Spleen (tissue), 13 donors: ENCODE measurements at places on chromosomes 6 and 20. TPM values are rescaled to one million over a fixed set of nuclear protein-coding genes. Genes with fewer than 3 reads are reported as not detected.
A peak's percentile ranks its signal among the peaks of the same experiment; 100 is the strongest.

DNA sequence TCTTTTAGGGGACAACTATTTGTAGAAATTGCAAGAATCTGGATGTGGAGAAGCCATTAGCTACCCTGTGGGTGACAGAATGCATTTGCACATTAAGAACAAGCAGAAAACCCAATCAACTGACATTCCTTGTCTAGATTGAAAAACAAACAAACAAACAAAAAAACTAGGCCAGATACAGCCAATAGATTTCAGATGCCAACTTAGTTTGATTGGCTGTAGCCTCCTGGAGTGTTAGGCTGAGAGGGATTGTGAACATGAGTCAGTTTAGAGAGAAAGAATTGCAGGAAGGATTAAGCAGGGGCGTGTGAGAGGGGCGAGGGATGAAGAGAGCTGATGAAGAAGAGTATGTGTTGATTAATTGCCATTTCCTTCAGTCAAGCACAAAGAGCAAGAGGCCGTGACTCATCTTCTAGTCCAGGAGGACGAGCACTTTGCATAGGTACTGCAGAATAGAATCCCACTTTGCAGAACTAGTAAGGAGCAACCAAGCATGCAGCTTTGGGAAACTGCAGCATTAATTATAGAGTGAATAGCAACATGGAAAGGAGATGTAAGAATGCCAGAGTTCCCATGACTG, 188.0 kb upstream of the RAB32 start:
- no peak overlapping the region for H3K4me3 ChIP-seq
- H3K27me3 ChIP-seq: no peaks in the 10 kb centered on the region
- H3K27ac ChIP-seq: no peak overlapping the region
- no peaks in the 10 kb centered on the region for H3K36me3 ChIP-seq

SPAG4 gene
- total RNA-seq: 23.9 TPM

XKR7 gene
- total RNA-seq: 0.09 TPM

WFDC5 gene
- not detected for total RNA-seq

GRCh38 chr6:44131892-44132291, 4.5 kb downstream of the TMEM63B start:
- H3K36me3 ChIP-seq: peaks cover 5% of the 10 kb centered on the region
- H3K4me1 ChIP-seq: peaks cover 13% of the 10 kb centered on the region
- H3K27me3 ChIP-seq: no peaks in the 10 kb centered on the region
- H3K27ac ChIP-seq: no peak overlapping the region
- DNase-seq: peak; percentile 62

DNA sequence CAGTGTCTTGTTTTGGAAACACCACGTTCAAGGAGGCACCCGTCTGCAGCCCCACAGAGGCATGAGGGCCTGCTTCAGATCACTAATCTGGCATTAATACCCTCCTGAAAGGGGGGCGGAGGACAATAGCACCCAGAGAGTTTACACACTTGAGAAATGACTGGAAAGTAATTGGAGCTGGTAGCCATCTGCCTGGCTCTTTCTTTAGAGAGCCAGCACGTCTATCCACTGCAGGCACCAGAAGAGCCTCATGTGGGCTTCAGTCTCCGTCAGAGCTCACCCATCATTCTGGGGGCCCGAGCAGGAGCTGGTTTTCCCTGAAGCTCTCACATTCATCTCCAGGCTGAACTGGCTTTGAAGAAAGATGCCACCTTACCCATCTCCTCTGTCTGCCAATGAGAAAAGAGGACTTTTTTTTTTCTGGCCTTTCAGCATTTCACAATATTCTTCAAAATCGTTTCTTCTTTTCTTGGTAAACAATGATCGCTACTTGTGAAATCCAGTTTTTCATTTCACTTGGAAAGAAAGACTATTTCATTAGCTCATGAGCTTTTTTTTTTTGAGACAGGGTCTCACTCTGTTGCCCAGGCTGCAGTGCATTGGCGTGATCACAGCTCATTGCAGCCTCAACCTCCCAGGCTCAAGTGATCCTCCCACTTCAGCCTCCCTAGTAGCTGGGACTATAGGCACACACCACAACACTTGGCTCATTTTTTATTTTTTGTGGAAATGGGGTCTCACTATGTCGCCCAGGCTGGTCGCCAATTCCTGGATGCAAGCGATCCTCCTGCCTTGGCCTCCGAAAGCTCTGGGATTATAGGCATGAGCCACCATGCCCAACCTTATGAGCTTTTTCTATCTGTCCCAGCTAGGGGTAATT, 124.7 kb upstream of the ZNF217 start:
- no peaks in the 10 kb centered on the region for H3K36me3 ChIP-seq
- no peak overlapping the region for H3K4me3 ChIP-seq
- H3K4me1 ChIP-seq: peaks cover 9% of the 10 kb centered on the region
- no peak for DNase-seq
- no peaks in the 10 kb centered on the region for H3K27me3 ChIP-seq

DNA sequence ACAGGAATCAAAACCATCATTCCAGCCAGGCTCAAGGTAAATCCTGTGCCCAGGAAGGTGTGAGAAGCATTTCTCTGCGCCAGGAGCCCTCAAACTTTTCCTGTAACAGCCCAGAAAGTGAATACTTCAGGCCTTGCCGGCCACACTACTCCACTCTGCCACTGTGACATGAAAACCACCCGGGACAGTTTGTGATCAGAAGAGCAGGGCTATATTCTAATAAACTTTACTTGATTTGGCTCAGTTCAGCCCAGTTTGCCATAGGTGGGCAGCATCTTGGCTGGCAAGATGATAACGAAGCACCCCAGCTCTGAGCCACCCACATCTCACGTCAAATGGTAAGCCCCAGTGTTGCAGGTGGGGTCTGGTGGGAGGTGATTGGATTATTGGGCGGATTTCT, 249.4 kb downstream of the DLL1 start:
- DNase-seq: peak; percentile 16
- no peak overlapping the region for H3K4me3 ChIP-seq
- no peaks in the 10 kb centered on the region for H3K36me3 ChIP-seq
- peaks cover 10% of the 10 kb centered on the region for H3K4me1 ChIP-seq

UBE2J1 gene
- 86.7 TPM for total RNA-seq

- no peak overlapping the region for H3K27ac ChIP-seq
- H3K4me1 ChIP-seq: no peaks in the 10 kb centered on the region
- DNase-seq: no peak
- H3K36me3 ChIP-seq: no peaks in the 10 kb centered on the region
- H3K27me3 ChIP-seq: no peaks in the 10 kb centered on the region
Observed at GRCh38 chr6:154071711-154072110, 32.7 kb downstream of the OPRM1 start.

DNA sequence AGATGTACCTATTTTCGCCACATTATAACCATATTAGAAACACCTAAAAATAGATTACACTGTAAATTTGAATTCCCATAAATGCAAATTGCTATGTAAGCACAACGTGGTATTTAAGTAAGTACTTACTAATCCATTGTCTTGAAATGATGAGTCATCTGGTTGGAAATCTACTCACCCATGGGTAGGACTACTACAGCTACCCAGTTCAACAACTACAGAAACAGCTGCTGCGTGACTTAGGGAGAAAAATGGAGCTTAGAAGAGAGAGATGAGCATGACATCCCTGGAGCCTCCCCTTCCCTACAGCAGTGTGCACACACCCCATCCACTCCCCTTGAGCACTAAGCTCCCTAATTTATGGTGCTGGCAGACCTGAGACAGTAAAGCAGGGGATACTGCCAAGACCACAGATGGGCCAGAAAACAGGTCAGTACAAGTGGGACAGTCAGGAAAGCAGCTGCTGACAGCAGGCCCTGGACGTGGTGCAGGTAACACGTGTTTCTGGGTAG, 26.9 kb downstream of the RRAGD start:
- no peak overlapping the region for H3K27ac ChIP-seq
- no peak for DNase-seq
- peaks cover 13% of the 10 kb centered on the region for H3K4me1 ChIP-seq

DNA sequence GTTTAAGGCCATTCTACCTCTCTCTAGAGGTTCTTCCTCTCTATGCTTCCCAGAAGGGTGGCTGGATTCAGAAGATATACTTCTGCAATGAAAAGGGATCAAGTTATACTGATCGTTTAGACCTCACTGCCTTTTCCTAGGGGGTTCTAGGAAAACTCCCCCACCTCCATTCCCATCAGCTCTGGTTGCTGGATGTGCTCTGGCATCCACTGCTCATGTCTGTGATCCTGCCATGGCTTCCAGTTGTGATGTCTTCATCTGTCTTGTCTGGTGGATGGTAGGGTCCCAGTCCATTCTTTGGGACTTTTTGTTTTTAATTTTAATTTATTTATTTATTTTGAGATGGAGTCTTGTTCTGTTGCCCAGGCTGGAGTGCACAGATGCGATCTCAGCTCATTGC, 118.4 kb downstream of the BTBD3 start:
- no peaks in the 10 kb centered on the region for H3K36me3 ChIP-seq
- DNase-seq: no peak
- no peaks in the 10 kb centered on the region for H3K27me3 ChIP-seq
- H3K4me3 ChIP-seq: no peak overlapping the region
- H3K27ac ChIP-seq: no peak overlapping the region

CPXM1 gene
- total RNA-seq: 0.44 TPM

DNA sequence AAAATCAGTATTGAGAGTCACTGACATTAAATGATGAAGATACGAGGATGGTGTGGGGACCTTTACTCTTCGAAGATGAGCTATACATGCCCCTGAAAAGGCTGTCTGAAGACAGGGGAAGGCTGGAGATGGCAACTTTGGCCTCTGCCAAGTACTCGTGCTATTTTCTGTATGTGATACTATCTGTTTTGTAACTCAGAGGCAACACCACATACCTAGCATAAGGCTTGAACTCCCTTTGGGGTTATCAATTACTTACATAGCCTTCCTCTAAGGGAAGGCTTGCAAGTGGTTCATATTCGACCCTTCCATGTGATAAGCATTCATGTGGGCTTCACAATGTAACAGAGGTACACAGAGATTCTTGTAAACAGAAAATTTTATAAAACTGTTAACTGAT, 68.7 kb upstream of the FBXO30 start:
- no peak overlapping the region for H3K27ac ChIP-seq
- H3K4me1 ChIP-seq: no peaks in the 10 kb centered on the region
- no peak overlapping the region for H3K4me3 ChIP-seq
- DNase-seq: no peak

GRCh38 chr6:158799051-158799792, 19.9 kb downstream of the EZR start:
- peak overlapping the region; percentile 9 for H3K27ac ChIP-seq
- DNase-seq: no peak
- H3K4me3 ChIP-seq: no peak overlapping the region

DNA sequence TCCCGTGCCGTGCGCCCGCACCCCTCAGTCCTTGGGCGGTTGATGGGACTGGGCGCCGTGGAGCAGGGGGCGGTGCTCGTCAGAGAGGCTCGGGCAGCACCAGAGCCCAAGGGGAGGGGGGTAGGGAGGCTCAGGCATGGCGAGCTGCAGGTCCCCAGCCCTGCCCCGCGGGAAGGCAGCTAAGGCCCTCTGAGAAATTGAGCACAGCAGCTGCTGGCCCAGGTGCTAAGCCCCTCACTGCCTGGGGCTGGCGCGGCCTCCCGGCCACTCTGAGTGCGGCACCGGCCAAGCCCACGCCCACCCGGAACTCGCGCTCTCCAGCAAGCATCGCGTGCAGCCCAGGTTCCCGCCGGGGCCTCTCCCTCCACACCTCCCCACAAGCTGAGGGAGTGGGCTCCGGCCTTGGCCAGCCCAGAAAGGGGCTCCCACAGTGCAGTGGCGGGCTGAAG, 16.4 kb downstream of the SOX4 start:
- no peak overlapping the region for H3K4me3 ChIP-seq
- peaks cover 12% of the 10 kb centered on the region for H3K4me1 ChIP-seq
- no peaks in the 10 kb centered on the region for H3K27me3 ChIP-seq
- DNase-seq: no peak
- H3K36me3 ChIP-seq: no peaks in the 10 kb centered on the region

PNLDC1 gene
- not detected for total RNA-seq

SIRT5 gene
- 18.0 TPM for total RNA-seq

RGS17 gene
- not detected for total RNA-seq

LY6G6F gene
- 3.3 TPM for total RNA-seq

DNA sequence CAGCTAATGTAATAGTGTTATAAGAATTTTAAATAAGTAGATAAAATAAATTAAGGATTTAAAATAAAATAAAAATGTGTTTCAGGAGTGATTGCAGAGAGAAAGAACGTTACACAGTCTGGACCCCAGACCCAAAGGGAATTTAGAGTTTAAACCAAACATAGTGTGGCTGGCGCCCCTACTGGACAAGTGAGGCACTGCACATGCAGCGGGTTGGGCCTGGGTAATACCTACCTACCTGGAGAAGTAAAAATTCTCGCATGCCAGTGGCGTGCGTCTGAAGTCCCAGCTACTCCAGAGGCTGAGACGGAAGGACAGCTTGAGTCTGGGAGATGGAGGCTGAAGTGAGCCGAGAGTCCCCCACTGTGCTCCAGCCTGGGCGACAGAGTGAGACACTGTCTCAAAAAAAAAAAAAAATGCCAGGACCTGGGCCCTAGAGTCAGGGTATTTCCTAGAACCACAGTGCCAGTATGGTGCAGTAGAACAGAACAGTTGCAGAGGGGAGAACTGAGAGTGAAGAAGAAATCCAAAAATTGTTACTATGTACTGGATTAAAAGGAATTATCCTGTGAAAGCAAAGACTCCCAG, 71.4 kb upstream of the TCF21 start:
- H3K27me3 ChIP-seq: no peaks in the 10 kb centered on the region
- no peaks in the 10 kb centered on the region for H3K4me1 ChIP-seq
- peak overlapping the region; percentile 40 for H3K27ac ChIP-seq
- no peak for DNase-seq

- no peaks in the 10 kb centered on the region for H3K36me3 ChIP-seq
- no peaks in the 10 kb centered on the region for H3K27me3 ChIP-seq
- no peak overlapping the region for H3K27ac ChIP-seq
- H3K4me1 ChIP-seq: no peaks in the 10 kb centered on the region
- DNase-seq: no peak
Observed at GRCh38 chr6:21323577-21323976, 270.0 kb upstream of the SOX4 start.

DNA sequence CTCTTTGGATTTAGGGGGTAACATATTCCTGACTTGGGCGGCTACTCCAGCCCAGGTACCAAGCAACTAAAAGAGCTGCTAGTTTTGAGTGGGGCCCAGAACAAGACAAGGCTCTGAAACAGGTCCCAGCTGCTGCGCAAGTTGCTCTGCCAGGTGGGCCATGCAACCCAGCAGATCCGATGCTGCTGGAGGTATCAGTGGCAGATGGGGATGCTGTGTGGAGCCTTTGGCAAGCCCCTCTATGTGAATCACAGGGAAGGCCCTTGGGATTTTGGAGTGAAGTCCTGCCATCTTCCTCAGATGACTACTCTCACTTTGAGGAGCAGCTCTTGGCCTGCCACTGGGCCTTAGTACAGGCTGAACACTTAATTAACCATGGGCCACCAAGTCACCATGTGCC, 43.7 kb upstream of the VSX1 start:
- no peaks in the 10 kb centered on the region for H3K4me1 ChIP-seq
- no peak overlapping the region for H3K27ac ChIP-seq
- no peaks in the 10 kb centered on the region for H3K36me3 ChIP-seq

GRCh38 chr6:131645846-131646245, 8.7 kb downstream of the ENPP3 start:
- H3K36me3 ChIP-seq: no peaks in the 10 kb centered on the region
- H3K27me3 ChIP-seq: no peaks in the 10 kb centered on the region
- no peak for DNase-seq
- H3K4me3 ChIP-seq: no peak overlapping the region
- H3K27ac ChIP-seq: no peak overlapping the region
- H3K4me1 ChIP-seq: no peaks in the 10 kb centered on the region

- H3K36me3 ChIP-seq: no peaks in the 10 kb centered on the region
- peaks cover 7% of the 10 kb centered on the region for H3K4me1 ChIP-seq
- no peak overlapping the region for H3K4me3 ChIP-seq
- H3K27me3 ChIP-seq: no peaks in the 10 kb centered on the region
Observed at GRCh38 chr6:167152862-167153261, 4.9 kb downstream of the GPR31 start.
